Fibroblast of lung (primary cell): ENCODE measurements at places on chromosomes 13 and 19. TPM values are rescaled to one million over a fixed set of nuclear protein-coding genes. Genes with fewer than 3 reads are reported as not detected.
A peak's percentile ranks its signal among the peaks of the same experiment; 100 is the strongest.

Gene CATSPERD
- polyA plus RNA-seq, result not detected in 2 replicates

Gene ZNF20
- 2.6 and 3.3 TPM in 2 replicates for polyA plus RNA-seq

Gene RCBTB1
- 22.7 and 22.8 TPM in 2 replicates for polyA plus RNA-seq

DNA sequence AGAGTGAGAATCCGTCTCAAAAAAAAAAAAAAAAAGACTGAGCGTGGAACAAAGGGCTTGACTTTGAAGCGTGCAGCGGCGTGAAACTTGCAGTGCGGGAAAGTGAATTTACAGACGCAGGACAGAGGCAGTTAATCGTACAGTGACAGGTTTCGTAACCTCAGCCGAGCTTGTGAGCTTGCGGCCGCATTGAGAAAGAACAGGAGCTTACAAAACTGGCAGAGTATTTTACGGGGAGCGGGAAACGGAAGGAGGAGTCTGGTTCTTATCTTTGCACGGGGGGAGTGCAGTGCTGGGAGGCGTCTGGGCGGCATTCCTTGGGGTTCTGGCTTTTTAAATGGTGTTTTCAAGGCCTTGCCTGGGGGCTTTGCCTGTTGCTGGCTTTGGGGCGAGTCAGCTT, 6.0 kb upstream of the BSG start:
- peak; percentile 93 for DNase-seq

GRCh38 chr19:54464044-54464629, 559 bp upstream of the LENG9 start:
- peak; percentile 85 for DNase-seq

DNA sequence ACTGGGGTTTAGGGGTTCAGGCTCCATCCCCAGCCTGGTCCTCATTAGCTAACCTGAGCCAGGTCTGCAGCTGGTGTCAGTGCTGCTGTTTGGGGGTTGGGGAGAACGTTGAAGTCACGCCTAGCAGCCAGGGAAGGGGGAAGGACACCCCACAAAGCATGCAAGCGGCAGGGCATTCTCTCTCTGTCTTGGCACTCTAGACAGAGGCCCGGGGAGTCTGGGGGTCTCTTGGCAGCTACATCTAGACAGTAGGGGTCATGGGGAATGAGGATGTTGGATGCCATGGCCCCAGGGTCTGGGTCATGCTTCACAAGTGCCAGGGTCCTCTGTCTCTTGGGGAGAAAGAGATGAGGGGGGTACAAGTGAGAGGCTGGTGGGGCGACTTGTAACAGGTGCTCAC, 2.6 kb downstream of the ERICH4 start:
- no peak for DNase-seq

DNA sequence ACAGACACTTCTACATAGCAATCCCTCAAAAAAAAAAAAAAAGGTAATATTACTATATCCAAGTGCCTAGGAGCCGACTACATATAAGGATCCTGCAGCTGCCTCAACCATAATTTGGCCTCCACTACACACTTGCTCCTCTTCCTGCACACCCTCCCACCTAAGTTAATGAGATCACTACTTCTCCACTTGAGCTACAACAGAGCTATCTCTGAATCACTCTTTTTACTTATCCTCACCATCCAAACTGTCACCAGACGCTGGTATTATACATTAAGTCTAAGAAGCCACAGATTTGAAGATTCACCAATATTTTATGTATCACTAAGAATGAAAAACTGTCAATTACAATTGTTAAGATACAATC, 8.3 kb downstream of the OBI1 start:
- DNase-seq, result no peak

DNA sequence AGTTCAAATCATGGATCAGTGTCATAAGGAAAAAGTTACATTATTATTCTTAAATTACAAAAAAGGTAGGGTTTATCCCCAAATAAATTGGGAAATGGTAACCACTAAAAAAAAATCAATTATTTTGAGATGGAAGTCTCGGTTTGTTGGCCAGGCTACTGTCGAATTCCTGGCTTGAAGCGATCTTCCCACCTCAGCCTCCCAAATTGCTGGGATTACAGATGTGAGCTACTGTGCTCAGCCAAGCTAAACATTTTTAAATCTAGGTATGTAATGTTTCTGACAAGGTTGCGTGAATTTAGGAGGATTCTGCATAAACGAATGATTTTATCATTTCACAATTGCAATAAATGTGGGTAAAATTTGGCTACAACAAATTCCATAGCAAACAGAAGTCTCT, 2.0 kb downstream of the NAA16 start:
- DNase-seq, result no peak

GRCh38 chr13:98174307-98174706, 2.8 kb downstream of the RNF113B start:
- DNase-seq, result peak; percentile 44
